ENCODE measurements at places on chromosomes 12 and 14.

- DNase-seq = peak; percentile 92
Measured at GRCh38 chr12:389142-390096, at the start of gene KDM5A. KDM5A (minus strand) TSS chr12:389320; CDS start chr12:389091, 229 bp downstream.

GRCh38 chr12:92010368-92010767, 135.3 kb downstream of the BTG1 start:
- DNase-seq = no peak

DNA sequence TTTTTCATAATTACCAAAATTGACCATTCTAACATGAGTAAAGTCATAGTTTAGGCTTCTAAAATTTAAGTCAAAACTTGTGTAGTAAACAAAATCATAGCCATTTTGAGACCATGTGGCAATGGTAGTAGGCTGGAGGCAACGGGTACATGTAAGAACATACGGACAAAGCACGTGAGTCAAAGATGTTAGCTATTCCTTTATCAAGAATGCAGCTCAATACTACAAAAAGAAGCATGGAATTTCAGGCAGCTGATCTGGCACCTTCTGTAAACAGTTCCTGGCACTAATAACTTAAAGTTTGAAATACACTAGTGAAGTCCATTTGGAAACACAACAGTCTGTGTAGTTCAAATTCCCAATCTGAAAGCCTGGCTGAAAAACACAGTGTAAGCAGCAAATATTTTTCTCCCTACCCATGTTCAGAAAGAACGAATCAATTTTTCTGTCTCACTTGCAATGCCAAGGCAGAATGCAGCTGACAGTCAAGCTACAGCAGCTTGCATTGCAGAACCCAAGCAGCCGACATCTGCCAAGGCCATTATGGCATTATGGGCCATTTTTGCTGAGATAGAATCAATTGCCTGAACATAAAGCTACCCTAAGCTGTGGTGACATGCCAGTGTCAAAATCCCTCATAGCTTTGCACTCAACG, 29.3 kb downstream of the MYF5 start:
- no peak for DNase-seq

DNA sequence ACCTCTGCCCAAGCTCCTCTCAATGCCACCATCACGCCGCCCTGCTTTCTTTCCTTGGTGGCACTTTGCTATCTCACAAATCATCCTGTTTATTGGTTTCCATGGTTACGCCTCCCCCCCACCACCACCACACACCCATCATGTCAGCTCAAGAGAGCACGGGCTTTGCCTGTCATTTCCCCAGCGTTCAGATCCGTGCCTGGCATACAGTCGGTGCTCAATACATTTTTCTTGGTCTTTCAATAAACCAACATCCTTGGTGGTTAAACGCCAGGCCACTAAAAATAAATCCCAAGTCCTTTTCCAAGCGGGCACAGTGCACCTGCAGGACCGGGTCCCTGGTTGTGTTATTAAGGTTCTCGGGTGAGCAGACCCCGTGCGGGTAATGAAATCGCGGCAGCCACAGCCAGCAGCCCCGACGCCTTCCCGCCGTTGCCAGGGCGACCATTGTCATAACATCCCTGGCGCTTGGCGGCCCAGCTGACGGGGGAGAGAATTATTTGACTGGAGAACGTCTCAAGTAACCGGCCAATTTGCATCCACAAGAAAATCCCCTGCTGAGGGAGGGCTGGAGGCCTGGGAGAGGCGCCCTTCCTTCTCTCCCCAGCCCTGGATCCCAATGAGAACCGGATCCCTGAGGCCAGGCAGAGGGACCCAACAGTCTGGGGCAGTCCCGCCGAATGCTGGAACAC, 92.9 kb downstream of the KSR2 start:
- no peak for DNase-seq

GRCh38 chr12:54373649-54374561, 9.6 kb upstream of the GPR84 start:
- no peak for DNase-seq

GRCh38 chr12:115223322-115223721, 539.3 kb upstream of the TBX3 start:
- no peak for DNase-seq

DNA sequence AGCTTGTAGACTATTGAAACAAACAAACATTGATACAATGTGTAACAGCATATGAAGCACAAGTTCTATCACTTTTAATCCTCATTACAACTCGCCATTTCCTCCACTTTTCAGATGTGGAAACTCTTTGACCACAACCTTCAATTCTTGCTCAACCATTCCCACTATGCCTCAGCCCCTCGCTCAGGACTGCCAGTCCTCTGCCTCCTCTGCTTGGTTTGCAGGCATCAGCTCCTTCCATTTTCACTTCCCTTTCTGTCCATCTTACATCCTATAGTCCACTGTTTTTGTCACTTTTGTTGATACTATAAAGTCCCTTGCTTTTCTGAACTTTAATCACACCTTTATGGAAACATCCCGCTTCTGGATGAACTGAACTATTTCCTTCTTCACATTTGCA, 28.2 kb upstream of the CD27 start:
- DNase-seq = no peak

DNA sequence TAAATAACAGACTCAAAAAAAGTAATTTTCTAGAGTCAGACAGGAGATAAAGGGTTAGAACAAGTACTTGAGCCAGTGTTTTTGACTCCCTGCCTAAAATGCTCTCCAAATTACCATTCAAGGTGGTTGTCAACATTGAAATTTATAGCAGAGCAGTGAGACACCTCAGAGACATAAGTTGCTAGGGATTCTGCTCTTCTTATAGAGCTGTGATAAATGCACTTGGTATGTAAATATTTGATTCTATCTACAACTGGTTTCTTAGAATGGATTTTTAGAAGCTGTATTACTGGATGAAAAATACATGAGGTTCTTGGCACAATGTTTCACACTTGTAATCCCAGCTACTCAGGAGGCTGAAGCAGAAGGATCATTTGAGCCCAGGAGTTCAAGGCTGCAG, 83.9 kb upstream of the OSBPL8 start:
- DNase-seq = no peak

DNA sequence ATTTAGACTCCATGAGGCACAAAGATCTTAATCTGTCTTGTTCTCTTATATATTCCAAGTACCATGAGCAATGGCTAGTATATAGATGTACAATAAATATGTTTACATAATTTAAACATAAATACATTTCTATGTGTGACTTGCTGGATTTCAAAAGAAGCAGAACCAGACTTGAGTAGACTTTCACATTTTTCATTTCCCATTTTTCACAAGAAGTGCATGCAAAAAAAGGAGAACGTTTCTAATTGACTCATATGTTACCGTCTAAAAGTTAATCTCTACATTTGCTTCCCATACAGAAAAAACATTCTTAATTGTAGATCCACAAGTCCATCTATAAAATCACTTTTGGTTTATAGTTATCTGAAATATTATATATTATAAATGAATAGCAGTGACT, 256.5 kb upstream of the USP15 start:
- DNase-seq = no peak

GRCh38 chr14:69763761-69764510, 3.0 kb upstream of the SRSF5 start:
- DNase-seq = peak; percentile 18

DNA sequence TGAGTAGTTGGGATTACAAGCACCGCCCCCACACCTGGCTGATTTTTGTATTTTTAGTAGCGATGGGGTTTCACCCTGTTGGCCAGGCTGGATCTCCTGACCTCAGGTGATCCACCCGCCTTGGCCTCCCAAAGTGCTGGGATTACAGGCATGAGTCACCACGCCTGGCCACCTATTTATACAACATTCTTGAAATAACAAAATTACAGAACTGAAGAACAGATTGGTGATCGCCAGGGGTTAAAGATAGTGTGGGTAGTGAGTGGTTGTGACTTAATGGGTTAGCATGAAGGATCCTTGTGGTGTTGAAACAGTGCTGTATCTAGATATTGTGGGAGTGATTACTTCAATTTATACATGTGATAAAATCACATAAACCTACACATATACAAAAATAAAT, 7.4 kb downstream of the GLIPR1L1 start:
- DNase-seq = no peak

- DNase-seq = peak; percentile 62
Measured at GRCh38 chr14:22973217-22974032, 8.9 kb downstream of the AJUBA start.

DNA sequence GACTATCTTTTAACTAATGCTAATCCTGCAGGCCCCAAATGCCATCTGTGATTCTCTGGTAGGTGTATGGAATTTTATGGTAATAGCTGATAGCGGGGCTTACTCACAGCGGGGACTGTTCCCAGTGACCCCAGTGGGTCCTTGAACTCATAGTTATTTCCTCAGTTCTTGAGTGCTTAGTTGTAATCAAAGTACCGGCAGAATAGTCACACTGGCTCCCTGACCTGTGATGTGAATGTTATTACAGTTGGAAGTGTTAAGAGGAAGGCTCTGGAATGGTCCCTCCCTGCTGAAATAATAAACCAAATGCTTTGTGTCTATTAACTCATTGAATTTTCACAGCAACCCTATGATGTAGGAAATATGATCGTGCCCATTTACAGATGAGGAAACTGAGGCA, 78.3 kb downstream of the NDUFA12 start:
- no peak for DNase-seq

DNA sequence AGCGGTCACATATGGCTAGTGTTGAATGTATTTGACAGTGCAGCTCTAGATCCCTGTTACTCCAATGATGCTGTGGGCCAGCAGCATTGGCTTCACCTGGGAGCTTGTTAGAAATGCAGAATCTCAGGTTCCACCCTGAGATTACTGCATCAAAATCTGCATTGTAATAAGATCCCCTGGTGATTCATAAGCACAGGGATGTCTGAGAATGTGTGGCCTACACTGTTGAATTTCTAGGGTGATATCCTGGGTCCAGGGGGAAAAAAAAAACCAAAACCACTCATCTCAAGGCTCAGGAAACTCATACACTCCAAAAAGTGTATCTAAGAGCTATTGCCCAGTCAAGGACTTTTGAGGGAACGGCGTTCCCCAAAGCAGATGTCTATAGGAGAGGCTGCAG, 196.8 kb downstream of the PPM1H start:
- DNase-seq = no peak

DNA sequence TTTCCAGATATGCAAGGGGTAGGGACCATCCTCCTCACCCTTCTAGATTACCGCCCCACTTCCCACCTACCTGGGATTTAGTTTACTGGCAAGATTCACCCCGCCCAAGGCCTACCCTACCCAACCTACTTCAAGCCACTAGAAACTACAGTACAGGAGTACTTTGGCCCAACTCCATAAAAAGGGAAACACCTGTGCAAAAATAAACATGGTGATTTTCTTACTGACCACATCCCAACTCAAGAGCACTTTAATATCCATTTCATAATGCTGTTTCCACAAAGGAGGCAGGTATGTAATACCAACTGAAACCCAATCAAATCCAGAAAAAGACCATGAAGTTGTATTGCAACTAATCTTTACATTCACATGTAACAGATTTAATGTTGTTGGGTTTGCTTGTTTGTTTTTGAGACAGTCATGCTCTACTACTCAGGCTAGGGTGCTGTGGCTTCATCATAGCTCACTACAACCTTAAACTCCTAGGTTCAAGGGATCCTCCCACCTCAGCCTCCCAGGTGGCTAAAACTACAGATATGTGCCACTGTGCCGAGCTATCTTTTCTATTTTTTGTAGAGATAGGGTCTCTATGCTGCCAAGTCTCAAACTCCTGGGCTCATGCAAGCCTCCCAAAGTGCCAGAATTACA, 41.7 kb upstream of the RAP1B start:
- no peak for DNase-seq

GRCh38 chr12:15731940-15732339, 57.2 kb downstream of the EPS8 start:
- DNase-seq = no peak

GRCh38 chr12:126588586-126589249, 1523.5 kb downstream of the AACS start:
- no peak for DNase-seq

Data from hematopoietic multipotent progenitor cell treated with erythropoietin and hydrocortisone succinate and interleukin-3 and kit ligand, for 8 days (in vitro differentiated cells).